Left colon (tissue), 2 donors: ENCODE measurements at places on chromosomes 4 and X. TPM values are rescaled to one million over a fixed set of nuclear protein-coding genes. Genes with fewer than 3 reads are reported as not detected.

DNA sequence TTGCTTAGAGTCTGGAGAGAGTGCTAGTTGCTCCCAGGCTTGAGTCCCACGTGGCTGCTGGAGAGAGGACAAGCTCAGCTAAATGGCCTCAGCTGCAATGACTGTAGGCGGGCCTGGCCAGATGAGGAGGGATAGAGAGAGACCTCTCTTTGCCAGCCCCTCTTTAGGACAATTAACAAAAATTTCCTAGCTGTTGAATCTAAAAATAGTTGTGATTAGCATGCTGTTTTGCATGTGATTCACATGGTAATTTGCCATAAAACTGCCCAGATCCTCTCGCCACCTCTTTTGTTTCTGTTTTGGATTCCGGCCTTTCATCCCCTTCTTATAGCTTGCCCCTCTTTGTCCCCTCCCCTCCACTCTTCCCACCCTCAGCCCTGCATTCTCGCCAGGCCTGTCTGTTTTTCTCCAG is 28.9 kb upstream of the PRPS1 start:
- DNase-seq: no peak

TLR1 gene
- total RNA-seq: 6.7 TPM

DNA sequence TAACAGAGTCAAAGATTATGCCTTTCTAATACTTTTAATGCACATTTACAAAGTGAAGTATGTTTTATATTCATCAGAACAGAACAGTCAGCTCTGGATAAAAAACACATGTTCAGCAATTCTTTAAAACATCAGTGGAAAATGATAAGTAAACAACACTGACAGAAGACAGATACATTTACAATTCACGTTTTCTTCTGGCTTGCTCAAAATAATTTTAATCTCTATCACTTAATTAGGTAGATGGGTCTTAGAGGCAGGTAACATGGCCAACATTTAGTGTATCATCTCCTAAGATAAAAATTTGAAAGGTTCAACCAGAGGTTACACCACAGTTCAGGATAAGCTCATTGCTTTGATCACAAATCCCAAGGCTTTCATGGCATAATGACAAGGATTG is 156.8 kb upstream of the MAB21L2 start:
- no peak for DNase-seq

DNA sequence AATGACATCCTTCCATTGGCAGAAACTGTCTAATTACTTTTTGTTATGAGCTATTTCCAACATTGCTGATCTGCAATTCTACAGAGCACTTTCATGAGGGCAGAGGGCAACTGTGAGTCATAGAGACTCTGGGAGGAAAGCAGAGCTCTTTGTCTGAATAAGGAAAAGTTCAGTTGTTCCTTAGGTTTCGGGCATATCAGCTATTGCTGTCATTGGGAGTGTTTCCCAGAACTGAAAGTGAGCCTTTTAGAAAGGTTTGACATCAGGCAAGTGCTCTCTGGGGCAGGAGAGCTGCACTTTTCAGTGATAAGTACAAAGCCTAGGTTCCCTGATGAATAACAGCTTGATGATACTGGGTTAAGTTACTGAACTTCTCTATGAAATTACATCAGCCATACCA is 119.2 kb upstream of the EDNRA start:
- peak; percentile 33 for DNase-seq

DNA sequence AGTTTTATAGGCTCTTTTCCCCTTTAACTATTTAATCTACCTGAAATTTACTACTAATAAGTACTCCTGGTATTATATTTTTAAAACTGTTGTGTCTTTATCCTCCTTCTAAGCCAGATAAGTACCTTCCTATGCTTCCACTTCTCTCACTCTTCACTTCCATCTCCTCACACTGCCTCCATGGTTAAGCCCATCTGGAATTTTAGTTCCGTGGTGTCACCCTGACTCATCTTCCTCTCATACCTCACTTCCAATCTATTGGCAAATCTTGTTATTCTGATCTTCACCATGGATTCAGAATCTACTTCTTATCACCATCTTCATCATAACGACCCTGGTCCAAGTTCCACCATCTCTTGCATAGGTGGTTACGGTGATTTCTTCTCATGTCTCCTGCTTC is 32.7 kb upstream of the DAPP1 start:
- no peak for DNase-seq

DNA sequence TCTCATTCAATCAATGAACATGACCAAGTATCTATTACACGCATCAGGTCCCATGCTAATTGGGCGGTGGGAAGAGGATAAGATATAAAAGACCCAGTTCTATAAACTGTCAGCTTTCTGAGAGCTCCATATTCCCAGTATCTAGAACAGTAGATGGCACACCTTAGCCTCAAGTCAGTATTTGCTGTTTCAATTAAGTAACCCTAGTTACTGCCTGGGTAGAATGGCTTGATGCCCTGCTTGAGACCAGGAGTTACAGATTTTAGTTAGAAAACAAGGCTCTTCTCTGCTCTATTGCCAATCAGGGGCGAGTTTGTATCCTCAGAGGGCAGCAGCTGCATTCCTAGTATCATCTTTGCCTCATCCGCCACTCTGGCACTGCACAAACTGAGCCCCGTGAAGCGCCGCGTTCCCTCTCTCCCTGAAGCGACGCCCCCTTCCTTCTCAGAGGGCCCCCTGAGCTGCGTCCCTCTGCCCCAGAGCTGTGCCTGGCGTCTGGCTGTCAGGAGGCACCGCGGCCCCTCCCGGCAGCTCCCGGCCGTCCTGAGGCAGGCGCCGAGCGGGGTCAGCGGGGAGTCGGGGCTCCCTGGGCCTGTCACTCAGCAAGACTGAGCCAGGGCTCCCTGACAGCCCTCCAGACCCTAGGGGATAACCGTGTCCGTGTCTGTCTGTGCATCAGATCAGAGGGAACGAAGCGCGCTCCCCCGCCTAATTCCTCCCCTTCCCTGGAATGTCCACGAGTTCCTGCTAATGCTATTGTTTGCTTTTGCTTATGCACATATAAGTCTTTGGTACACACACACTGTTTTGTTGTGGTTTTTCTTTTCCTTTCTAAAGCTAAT is 212.4 kb upstream of the TTC29 start:
- no peak for DNase-seq

DNA sequence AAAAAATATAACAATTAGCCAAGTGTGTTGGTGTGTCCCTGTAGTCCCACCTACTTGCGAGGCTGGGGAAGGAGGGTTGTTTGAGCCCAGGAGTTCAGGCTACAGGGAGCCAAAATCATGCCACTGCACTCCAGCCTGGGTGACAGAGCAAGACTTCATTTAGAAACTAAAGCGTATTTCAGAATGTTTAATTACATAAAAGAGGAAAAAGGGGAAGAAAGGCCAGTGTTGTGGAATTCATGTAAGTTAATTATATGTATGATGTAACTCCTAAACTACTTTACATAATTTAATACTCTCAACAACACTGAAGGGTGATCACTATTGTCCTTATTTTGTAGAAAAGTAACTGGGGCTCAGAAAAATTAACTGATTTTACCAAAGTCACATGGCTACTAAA is 67.2 kb upstream of the HOPX start:
- DNase-seq: no peak

DNA sequence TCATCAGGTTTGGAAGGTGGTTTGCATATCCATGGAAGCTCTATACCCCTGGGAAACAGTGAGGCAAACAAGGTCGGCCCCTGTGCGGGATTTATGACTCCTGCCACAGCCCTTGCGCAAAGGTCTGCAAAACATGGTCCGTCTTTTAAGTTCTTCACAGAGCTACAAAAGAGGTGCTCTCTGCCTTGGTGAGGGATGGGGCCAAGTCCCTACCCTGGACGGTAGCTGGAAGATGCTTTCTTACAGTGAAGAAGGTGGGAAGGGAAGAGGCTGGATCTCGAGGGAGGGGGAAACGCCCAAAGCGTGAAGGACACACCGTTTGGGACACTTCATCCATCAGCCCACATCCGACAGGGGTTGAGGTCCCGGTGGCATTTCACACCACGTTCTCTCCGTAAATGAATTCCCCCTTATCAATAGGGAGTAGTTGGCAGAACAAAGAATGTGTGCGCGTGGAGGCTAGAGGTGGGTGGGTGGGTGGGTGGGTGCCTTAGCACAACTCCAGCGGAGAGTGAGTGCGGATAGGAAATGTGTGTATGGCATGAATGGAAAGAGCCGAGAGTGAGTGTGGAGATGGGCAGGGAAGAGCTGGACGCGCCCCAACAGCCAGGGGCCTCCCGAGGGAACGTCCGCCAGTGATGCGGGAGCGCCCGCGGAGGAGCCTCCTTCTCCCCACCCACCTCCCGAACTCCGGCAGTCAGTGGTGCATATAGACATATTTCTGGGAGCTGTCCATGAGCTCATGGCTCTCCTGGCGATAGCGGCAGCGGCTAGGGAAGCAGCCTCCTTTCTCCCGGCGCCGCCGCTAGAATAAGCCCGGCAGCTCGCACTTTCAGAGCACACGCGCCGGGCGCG is 68.3 kb downstream of the LARP7 start:
- peak; percentile 25 for DNase-seq

PDZD4 gene
- total RNA-seq: 3.8 TPM

ENOX2 gene
- total RNA-seq: 8.3 TPM

EDA2R gene
- 1.1 TPM for total RNA-seq

DNA sequence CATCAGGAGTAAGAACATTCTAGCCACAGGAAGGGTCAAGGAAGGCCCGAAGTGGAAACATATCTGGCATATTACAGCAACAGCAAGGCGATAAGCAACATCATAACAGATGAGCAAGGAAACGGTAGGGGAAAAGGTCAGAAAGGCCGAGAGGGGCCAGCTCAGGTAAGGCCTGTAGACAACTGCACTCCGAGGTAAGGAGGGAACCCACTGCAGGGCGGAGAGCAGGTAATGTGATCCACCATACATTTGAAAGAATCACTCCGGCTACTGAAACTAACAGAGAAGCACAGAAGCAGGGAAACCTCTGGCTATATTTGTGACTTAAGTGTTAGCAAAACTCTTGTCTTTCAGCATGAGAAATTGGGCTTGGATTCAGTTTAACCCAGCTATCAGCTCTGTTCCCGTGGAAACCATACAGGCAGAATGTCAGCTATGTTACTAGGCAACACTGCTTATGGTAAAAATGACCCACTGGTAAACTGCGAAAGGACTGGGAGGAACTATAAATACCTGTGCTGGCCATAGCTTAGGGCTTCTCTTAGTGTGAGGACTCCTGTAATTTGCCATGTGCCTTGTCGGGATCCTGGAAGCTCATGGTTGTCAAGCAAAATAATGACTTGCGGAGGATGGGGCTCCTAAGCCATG is 31.0 kb downstream of the FRYL start:
- no peak for DNase-seq

DNA sequence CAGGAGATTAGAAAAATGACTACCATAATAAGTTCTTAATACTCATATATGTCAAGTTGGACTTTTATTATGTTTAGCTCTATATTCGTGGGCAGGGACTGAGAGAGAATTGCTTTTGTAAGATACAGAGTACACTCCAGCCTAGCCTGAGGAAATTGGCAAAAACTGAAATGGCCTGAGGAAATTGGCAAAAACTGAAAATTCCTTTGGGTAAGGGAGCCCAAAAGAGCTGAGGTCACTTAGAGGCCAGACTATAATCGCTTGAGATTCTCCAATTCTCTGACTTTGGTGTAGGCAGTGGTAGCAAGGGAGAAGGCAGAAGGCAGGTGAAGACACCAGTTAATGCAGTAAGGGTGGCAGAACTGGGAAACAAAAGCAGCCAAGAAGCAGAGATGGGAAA is 124.5 kb upstream of the HCCS start:
- no peak for DNase-seq

DNA sequence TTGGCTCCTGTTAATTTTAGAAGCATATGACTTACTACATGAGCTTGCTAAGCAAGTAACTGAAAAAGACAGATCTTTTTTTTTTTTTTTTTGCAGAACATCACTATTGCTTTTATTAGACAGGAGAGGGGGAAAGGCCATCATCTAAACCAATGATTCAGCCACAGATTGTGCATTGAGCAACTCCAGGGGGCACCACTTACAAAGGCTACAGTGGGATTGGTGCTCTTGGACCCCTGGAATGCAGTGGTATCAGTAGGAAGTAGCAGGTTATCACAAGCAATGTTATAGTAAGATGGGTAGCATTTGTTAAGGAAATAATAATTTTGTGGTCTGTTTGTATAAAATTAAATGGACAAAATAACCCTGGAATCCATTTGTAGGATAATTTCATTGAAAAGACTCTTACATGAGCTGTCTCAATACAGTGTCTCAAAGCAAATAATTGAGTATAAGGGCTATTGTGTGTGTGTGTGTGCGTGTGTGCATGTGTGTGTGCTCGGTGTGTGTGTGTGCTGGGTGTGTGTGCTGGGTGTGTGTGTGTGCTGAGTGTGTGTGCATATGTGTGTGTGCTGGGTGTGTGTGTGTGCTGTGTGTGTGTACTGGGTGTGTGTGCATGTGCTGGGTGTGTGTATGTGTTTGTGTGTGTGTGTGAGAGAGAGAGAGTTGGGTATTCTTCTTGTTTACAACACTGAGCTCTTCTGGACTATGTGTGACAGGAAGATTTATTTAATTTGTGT is 296.3 kb downstream of the PCDH7 start:
- DNase-seq: no peak

- no peak for DNase-seq
Observed at GRCh38 chr4:88738180-88738579, 40.6 kb upstream of the NAP1L5 start.

CSN1S1 gene
- total RNA-seq: not detected

GRCh38 chr4:43234626-43235415 is 342.3 kb downstream of the GRXCR1 start:
- no peak for DNase-seq

GRCh38 chr4:158535130-158535614 is 13.5 kb downstream of the RXFP1 start:
- DNase-seq: no peak
